ENCODE measurements at places on chromosomes 3 and 15.
A peak's percentile ranks its signal among the peaks of the same experiment; 100 is the strongest.

GRCh38 chr15:40043927-40044716, 5.1 kb upstream of the SRP14 start:
- no peak for DNase-seq

GRCh38 chr3:95934181-95934580, 880.2 kb upstream of the EPHA6 start:
- DNase-seq, result no peak

DNA sequence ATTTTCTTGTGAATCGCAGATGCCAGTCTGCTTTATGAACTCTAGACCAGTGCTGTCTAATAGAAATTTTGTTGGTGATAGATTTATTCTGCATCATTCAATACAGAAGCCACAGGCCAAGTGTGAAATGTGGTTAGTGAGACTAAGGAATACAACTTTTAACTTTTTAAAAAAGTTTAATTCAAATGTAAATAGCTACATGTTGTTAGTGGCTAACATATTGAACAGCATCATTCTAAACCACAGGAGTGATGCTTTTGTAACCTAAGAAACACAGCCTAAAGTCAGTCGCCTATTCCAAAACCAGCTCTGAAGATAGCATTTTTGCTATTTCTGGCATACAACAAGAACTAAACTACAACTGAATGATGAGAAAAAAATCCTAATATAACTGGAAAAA, 164.8 kb upstream of the CBLB start:
- no peak for DNase-seq

GRCh38 chr3:141326123-141326522, 42.2 kb upstream of the ZBTB38 start:
- no peak for DNase-seq

DNA sequence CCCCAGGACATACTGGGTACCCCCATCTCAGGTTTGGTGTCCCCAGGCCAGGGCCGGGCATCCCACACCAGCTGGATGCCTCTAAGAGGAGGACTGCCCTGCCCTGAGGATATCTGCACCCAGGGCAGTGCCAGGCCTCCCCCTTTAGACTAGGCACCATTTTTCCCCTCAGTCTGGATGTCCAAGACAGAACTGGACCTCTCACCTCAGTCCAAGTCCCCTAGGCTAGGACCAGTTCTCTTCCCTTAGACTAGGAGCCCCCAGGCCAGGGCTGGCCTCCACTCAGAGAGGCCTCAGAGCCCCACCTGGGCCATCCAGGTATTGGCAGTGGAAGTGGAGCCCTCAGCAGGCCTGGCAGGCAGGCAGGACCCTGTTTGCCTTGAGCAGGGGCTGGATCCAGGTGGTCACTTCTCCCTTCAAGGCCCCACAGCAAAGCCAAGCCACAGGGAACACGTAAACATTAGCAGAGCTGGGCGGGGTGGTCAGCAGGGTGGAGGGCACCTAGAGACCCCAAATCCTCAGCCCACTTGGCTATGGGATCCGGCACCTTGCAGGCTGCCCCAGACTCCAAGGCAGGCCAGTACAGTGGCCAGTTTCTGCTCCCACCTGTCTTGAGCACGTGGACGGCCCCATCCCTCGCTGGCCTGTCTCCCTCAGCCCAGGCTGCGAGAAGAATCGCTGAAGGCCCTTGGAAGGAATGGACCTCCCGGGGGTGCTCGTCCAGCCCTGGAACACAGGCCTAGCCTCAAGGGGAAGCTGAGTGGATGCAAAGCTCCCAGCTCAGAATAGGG, 28.3 kb downstream of the PTH1R start:
- no peak for DNase-seq

GRCh38 chr3:184332370-184333090, 4.9 kb upstream of the FAM131A start:
- no peak for DNase-seq

DNA sequence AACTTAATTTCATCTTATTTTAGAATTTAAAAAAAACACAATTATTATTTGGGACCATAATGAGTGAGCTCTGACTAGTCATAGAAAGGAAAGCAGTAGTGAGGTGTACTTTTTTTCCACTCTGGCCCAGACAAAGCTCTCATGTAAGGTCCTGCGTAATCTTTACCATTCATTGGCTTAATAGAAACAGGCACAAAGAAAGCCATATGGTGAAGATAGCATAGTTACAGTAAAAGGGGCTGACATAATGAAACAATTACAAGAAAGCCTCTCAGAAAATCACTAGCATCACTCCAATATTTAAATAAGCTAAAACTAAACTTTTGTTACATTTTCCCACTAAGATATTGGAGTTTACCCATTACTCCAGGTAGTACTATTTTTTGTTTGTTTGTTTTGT, 384.6 kb upstream of the ALCAM start:
- DNase-seq, result no peak

DNA sequence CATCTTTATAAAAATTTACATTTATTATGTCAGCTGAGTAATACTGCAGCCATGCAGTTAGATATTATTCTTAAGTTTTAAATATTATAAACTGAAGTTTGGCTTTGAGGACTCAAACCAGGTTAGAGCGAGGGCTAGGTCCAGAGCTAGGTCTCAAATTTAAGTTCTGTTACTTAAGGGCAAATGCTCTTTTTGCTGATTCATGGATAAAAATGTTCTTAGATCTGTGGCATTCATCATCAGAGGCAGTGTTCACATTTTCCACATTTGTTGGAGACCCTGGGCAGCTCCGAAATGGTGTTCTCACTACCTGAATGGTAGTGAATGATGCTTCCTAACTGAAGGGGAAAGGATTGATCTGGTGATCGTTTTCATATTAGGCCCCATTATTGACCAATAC, 121.4 kb upstream of the MB21D2 start:
- no peak for DNase-seq

DNA sequence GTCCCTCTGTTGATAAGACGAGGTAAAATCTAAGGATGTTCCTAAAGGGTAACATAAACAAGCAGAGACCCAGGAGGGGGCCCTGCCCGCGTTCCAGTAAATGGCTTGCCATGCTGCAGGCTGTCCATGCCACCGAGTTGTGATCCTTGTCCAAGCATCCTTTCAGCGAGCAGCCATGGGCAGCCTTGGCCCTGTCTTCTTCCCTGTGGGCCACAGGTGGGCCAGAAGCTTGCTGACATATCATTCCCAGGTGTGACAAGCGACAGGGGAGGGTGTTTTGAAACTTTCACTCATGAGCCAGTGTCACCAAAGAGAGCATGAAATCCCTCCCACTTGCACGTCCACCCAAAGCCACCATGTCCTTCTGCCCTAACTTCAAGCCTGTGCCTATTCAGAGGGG, 53.7 kb downstream of the PCSK6 start:
- DNase-seq, result no peak

- DNase-seq, result peak; percentile 75
These were observed 116.8 kb downstream of the CDIN1 start for GRCh38 chr15:36696196-36696595.

- DNase-seq, result no peak
These were observed 646.6 kb downstream of the TUSC7 start for GRCh38 chr3:117356091-117356705.

- no peak for DNase-seq
These were observed 409.8 kb downstream of the ROBO2 start for GRCh38 chr3:77449459-77450350.

GRCh38 chr3:161413855-161414210, 42.5 kb upstream of the SPTSSB start:
- no peak for DNase-seq

GRCh38 chr3:73419179-73419803, 205.4 kb downstream of the PDZRN3 start:
- DNase-seq, result no peak

DNA sequence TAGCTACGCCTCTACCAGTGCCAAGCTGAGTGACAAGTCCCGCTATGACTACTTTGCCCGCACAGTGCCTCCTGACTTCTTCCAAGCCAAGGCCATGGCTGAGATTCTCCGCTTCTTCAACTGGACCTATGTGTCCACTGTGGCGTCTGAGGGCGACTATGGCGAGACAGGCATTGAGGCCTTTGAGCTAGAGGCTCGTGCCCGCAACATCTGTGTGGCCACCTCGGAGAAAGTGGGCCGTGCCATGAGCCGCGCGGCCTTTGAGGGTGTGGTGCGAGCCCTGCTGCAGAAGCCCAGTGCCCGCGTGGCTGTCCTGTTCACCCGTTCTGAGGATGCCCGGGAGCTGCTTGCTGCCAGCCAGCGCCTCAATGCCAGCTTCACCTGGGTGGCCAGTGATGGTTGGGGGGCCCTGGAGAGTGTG, 5.7 kb downstream of the GRM2 start:
- DNase-seq, result no peak

- DNase-seq, result no peak
These were observed 16.1 kb upstream of the TMEM115 start for GRCh38 chr3:50375258-50375931.

- DNase-seq, result no peak
These were observed 142.4 kb downstream of the EPHB1 start for GRCh38 chr3:134937256-134938028.

- no peak for DNase-seq
These were observed 7.2 kb downstream of the TMOD2 start for GRCh38 chr15:51758645-51759044.

GRCh38 chr3:46867550-46867898, 4.3 kb upstream of the MYL3 start:
- DNase-seq, result no peak

DNA sequence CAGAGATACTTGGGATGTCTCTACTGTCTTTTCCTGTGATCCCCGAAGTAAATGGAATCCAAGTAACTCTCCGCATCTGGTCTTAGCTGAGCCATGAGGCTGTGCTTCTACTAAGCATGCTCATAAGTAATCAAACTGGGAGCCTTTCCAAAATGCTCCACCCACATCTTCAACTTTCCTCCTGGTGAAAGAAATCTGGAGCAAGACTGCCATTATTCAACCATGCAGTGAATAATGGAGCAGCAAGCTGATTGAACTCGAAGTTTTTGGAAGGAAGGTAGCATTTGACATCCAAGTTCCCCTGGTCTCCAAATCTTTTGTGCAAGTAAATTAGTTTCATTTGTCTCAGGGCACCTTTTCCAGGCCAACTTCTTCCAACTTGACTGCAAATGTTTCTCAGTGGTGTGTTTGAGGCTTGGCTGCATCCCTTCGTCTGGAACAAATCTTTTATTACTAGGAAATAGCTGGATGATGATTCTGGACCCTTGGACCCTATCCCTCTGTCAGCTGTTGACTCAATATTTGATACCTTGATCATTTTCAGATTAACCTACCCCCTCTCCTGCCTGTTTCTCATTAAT, 19.4 kb downstream of the GXYLT2 start:
- DNase-seq, result no peak

Measured in MV-4-11 (cell line).